ENCODE measurements at places on chromosomes 5 and 9.

GRCh38 chr9:106478727-106479126 is 384.2 kb upstream of the ZNF462 start:
- DNase-seq = no peak

DNA sequence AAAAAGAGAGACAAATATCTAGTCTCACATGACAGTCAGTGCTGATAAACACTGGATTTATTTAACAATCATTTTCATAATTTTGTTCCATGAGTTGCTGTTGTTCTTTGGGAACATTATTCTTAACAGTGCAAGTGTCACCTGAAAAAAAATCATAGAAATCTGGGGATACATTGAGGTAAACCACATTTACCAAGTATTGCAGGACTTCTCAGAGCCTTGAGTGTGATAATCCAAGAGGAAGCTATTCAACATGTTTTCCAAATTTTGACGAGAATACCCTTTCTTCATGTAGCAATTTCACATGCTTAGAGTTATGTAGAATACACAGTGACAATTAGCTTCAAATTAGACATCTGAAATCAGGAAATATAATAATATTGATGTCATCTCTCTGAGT is 108.5 kb downstream of the MEGF10 start:
- no peak for DNase-seq

GRCh38 chr5:3596261-3596825 is 711 bp downstream of the IRX1 start:
- DNase-seq = peak; percentile 55

DNA sequence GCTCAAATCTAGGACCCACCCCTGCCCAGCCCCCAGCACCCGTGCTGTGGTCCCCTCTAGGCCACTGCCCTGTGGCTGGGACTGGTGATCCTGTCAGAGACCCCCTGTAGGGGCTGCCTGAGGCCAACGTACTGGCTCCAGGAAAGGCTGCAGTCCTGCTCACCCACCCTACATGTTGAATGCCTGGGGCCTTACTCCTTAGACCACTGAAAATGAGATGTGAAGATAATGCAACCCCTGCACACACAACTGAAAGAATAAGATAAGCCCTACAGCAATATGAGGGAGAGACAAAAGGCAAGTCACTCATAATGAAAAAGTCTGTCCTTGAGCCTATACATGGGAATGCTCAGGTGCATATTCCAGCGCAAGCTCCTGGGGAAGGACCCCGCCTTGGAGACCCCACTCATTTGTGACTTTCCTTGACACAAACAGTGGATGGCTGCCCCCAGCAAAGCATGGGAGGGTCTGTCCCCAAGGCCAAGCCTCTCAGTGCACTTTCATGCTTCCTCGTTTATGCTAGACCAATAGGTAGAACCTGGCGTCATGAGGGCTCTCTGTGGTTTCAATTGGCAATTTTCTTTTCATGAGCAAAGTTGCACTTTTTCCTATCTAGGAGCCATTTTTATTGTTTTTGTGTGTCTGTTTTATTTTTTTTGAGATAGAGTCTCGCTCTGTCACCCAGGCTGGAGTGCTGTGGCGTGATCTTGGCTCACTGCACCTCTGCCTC is 12.5 kb upstream of the WNK2 start:
- no peak for DNase-seq

GRCh38 chr5:73448463-73449136 is at the start of gene FOXD1:
FOXD1 (minus strand) TSS chr5:73448777; CDS start chr5:73448362, 415 bp downstream.
- peak; percentile 84 for DNase-seq

- DNase-seq = no peak
Measured at GRCh38 chr9:29437526-29437925, 1864.2 kb upstream of the C9orf72 start.

DNA sequence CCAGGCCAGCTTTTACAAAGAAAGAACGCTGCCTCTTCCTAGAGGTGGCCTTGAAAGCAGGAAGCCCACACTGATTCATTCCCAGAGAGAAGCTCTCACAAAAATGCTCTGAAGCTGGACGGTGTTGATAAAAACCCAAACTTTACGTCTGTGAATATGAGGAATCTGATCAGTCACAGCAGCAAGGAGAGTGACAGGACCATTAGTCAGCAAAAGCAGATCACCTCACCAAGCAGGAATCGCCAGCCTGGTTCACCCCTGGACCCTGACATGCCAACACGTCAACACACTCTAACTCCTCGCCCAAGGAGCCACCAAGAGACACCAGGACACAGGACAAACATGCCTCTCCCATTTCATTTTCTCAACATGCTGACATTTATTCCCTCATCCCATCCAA is 70.6 kb upstream of the ZNF622 start:
- no peak for DNase-seq

DNA sequence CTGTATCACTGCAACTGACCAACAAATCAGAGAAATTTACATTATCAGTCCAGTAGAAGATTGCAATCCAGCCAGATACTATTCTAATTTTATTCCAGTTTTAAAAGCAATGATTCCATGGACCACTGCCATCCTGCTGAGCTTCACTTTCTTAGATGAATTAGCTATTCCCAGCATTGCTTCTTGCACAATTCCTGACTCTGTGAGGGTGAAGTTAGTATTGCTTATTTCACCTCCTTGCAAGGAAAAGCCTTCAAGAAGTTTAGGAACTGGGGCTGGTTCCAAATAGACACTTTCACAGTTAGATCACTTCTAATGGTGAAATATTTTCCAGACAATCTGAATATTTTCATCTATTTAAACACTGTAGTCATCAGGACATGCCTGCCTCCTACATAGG is 338.6 kb upstream of the TNC start:
- no peak for DNase-seq

GRCh38 chr5:149617760-149618306 is 36.5 kb downstream of the ARHGEF37 start:
- no peak for DNase-seq

GRCh38 chr5:132250547-132250946 is 6.9 kb upstream of the PDLIM4 start:
- DNase-seq = no peak

DNA sequence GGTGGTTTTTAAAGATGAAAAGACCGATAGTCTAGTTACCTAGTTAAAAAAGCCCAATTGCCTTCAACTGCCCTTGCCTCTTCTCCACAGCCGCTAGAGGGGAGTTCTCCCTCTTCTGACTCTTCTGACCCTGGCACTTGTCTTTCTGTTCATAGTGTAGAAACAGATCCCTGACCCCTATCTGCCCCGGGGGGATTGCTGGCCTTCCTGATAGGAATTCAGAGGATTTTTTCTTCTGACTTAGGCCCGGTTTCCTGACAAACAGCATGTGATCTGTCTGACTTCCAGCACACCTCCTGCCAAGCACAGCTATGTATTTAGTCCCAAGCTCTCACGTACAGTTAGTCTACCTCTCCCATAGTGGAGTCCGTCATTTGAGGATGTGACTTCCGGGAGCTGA is 5.0 kb upstream of the TMEM268 start:
- DNase-seq = no peak

DNA sequence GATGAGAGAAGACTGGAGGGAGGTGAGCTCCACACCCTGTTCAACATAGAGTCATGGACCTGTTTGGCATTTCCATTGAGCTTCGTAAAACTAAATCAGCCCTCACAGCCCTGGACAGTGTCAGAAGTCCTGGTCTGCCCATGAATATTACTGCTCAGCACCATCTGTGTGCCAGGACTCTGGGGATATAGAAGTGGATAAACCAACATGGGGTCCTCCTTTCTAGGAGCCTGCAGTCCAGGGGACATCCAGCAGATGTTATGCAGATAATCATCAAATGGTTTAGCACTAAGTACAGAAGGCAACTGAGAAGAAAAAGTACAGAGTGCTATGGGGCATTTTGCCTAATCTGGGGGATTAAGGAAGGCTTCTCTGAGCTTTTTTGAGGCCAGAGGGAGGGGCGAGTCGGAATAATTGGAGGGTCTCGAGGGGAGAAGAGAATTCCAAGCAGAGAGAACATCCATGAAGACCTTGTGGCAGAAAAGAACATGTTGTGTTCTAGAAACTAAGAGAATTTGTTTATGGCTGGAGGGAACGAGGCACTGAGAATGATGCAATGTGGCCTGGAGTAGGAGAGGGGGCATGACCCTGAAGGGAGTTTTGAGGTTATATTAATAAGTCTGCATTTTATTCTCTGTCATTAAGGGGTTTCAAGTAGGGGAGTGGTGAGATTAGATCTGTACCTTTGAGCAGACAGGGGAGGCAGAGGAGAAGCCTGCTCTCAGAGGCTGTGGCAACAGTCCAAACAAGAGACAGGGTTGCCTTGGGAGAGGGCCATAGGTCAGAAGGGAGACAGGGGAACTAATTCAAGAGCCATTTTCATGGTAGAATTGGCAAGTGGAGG is 63.5 kb upstream of the SLC2A8 start:
- DNase-seq = no peak

GRCh38 chr5:180808461-180809000 is 5.9 kb upstream of the MGAT1 start:
- no peak for DNase-seq

All from glutamatergic neuron (in vitro differentiated cells).